Uterine smooth muscle cell (primary cell): ENCODE measurements at places on chromosomes 2 and 18. TPM values are rescaled to one million over a fixed set of nuclear protein-coding genes. Genes with fewer than 3 reads are reported as not detected.

The PAIP2B gene
- 1.1 and 1.6 TPM in 2 replicates for total RNA-seq

The SERPINB12 gene
- not detected in 2 replicates for total RNA-seq

The CREG2 gene
- total RNA-seq, result 3.9 and 5.2 TPM in 2 replicates

The SLC11A1 gene
- 0.11 and 0.25 TPM in 2 replicates for total RNA-seq

The BOLL gene
- not detected in 2 replicates for total RNA-seq

The GRHL1 gene
- total RNA-seq, result under 0.01 and 0.37 TPM in 2 replicates

The MPP4 gene
- total RNA-seq, result 2.0 and 4.0 TPM in 2 replicates

The POTEC gene
- not detected in 2 replicates for total RNA-seq
